ENCODE measurements at places on chromosomes 3 and 15. TPM values are rescaled to one million over a fixed set of nuclear protein-coding genes. Genes with fewer than 3 reads are reported as not detected.

DNA sequence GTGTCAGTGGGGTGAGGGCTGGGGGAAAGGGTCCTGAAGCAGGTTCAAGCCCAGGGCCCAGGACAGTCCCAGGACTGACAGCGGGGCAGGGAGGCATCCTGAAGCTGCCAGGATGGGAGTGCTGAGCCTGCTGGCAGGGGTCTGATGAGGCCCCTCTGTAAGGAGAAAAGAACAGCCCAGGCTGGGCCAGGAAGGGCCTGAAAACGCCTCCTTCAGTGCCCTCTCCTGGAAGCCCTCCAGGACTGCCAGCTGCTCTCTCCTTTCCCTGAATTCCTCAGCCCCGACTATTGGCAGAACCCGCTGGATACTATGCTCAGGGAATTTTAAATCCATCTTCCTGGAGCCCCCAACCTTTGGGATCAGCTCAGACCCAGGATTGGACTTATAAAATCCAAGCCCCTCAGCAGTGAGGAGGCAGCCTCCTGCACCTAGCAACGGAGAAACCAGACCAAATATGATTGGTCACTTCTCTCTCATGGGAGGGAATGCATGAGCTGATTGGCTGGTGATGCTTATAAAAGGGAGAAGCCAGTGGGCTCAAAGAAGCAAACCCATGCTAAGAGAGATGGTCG lies 203.5 kb upstream of the LINGO1 start:
- no peak for DNase-seq

DNA sequence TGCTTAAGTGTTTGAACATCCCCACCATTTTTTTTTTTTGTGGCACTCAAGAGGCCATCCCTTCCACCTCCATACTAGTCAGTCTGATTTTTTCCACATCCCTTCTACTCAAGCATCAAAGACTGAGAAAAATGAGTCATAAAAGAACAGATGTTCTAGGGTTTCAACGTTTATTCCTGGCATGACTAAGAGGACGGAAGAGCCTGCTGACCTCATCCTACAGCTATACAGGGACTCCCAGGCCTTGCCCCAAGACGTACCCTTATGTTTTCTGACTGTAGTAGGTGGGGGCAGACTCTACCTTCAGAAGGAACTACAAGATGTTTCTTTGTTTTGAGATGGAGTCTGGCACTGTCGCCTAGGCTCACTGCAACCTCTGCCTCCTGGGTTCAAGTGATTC lies 3.3 kb upstream of the ITPKA start:
- DNase-seq: peak; percentile 68

- DNase-seq: no peak
Measured at GRCh38 chr3:14684447-14684846, 9.5 kb downstream of the C3orf20 start.

DNA sequence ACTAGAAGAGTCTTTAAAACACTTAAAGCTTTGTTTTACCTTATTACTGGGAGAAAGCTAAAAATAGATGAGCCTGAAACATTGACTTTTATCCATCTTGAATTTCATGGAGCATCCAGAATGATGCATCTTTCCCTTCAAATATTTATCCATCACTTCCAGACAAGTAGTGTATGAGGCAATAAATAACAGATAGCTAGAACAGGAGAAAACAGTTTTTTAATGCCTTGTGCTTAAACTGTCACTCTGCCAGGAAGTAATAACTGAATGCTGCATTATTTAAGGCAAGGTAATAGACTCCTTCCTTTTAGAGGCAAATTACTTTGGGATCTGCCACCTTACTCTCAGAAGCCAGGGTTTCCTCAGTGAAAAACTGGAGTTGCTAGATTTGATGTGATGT lies 225.8 kb upstream of the NAALADL2 start:
- no peak for DNase-seq

DNA sequence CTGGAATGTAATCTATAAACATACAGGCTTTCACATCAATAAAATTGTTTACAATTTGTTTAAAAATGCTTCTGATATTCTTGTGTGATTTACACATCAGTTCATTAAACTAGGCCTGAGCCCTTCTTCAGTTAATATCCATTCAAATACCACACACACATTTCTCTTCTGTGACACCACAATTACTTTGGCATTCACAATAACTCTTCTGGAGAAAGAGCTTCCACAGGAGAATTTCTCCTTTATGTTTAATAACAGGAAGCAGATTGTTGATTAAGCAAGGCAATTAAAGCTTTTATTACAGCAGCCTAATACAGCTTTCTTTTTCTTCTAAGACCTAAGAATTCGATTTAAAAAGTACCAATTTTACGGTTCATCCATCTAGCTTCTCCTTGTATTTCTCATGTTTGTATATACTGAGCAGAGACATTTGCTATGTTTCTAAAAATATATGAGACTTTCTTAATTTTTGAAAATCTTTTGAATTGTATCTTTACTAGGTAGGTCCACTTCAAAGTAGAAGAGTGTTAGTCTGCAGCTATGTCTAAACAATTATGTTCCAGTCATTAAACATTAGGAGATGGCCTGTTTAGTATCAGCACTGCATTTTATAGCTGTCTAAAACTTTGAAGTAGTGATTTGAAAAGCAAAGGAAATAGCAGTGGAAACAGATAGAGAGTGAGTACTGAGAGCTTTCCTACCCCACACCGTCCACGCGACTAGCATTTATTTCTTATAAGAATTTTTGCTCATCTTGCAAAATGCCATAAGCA lies 511.1 kb upstream of the UBE2E2 start:
- DNase-seq: no peak

DNA sequence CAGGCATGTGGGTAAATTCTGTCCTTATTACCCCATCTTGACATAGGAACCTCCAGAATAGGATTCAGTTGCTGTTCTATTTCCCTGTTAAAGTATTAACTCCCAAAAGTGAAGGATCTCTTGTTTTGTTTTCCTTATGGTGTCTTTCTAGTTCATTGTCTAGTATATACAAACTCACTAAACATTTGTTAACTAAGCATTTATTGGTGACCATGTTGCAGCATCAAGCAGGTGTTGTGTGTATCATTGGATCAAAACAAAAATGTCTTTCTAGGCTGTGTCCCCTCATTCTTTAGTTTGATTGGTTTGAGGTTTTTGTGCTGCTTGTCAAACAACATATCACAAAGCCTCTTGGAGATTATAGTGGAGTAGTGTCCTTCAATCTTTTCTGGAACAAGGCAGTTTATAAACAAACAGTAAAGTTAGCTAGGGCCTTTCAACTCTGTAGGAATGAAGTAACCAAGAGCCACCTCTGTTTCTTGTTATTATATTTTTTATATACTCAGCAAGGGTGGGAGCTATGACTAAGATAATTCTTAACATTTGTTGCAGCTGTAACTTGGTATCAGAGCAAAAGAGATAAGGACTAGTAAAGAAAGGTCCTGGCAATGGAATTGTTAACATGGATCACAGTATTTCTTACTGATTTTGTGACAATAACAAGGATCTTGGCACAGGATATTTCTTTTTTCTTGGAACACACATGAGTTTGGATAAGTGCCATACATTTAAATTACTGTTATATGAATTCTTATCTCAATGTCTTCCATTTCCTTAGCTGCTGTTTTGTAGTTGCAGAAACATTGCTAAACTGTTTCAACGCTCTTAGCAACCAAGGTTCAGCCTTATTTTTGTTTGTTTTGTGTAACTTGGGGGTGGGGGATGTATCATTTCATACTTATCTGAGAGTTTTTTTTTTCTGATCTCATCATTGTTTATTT lies 49.3 kb downstream of the TMOD3 start:
- DNase-seq: no peak

GRCh38 chr15:61146931-61147230 lies 82.2 kb downstream of the RORA start:
- DNase-seq: no peak

- DNase-seq: no peak
Measured at GRCh38 chr3:119628816-119629445, 31.2 kb downstream of the PLA1A start.

DNA sequence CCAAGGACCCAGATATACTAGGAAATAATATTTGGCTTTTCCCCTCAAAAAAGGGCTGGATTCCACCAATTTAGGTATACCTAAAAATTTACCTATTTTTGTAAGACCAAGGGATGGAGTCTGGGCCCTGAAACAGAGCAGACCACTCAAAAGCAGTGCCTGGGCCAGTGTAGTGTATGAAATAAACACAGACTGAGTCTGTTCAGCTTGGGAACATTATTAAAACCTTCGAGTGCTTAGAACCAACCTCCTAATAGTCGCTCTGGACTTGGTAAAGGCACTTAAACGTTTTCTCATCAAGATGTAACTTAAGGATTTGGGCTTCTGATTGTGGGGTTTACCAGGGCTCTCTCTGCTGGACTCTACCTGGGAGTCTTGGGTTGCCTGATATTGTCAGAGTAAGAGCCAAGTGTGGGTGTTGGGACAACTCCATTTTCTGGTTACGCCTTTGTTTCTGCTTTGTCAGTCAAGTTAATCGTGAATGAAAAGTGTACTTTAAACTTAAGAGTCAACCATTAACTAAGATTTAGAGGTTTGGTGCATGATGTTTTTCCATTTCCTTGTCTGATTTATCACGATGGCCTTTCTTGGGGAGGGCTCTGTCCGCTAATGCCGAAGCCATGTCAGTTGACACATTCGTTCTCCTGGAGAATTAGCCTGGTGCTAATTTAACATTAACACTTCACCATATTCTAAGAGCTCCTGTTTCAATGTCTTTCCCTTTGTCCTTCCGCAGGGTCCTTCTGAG lies 221.0 kb upstream of the TPM1 start:
- DNase-seq: no peak

- peak; percentile 1 for DNase-seq
Measured at GRCh38 chr3:52528586-52529375, 4.9 kb downstream of the NT5DC2 start.

GRCh38 chr3:103818800-103819199 lies 1384.0 kb downstream of the ZPLD1 start:
- DNase-seq: no peak

- DNase-seq: no peak
Measured at GRCh38 chr3:122231465-122232157, 48.1 kb downstream of the CASR start.

DNA sequence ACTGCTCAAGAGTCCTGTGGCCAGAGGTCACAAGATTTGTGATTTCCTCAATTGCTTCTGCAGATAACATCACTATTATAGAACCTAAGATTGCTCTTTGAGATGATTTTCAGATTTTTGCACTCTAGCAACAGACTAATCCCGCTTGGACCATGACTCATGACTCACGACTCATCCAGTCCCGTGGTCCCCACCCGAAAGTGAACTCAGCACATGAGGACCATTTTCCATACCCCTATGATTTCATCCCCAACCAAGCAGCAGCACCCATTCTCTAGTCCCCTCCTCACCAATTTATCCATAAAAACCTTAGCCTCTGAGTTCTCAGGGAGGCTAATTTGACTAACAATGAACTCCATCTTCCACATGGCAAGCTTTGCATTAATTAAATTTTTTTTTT lies 106.3 kb upstream of the ALCAM start:
- DNase-seq: no peak

GRCh38 chr3:149970716-149971402 lies at the start of gene PFN2:
Gene PFN2 (minus strand): TSS chr3:149970895. CDS start chr3:149970856, 39 bp downstream.
- peak; percentile 66 for DNase-seq

GRCh38 chr3:125256675-125257074 lies 44.1 kb upstream of the SLC12A8 start:
- DNase-seq: no peak

DNA sequence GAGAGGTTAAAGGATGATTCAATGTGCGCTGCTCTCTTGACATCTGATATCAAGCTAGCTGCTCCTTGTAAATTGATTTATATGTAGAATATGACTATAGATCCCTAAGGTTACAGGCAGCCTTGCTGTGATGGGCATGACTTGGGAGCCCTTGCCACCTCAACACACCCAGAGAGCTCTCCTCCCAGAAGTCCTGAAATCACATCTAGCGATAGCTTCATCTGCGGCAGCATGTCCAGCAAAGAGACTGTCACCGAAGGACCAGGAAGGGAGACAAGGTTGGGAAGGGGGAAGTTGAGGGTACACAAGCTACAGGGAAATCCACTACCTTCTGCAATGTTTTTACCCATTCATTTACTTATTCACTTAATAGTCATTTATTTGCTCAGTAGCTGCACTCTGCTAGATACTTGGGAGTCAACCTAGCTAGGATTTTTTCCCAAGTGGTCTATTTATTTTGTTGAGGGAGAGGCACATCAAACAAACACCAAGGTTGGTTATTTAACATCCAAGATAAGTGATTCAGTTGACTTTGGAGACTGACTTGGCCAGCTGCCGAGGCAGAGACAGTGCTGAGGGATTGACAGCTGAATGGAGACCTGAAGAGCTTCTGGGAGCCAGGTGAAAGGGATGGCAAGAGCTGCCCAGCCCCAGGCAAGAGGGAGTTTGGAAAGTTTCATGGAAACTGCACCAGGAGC lies 205.8 kb upstream of the IL12A start:
- no peak for DNase-seq

- DNase-seq: no peak
Measured at GRCh38 chr3:112774293-112774926, 72.3 kb downstream of the CD200R1L start.

- DNase-seq: no peak
Measured at GRCh38 chr3:156781310-156782230, 44.6 kb upstream of the LEKR1 start.

DNA sequence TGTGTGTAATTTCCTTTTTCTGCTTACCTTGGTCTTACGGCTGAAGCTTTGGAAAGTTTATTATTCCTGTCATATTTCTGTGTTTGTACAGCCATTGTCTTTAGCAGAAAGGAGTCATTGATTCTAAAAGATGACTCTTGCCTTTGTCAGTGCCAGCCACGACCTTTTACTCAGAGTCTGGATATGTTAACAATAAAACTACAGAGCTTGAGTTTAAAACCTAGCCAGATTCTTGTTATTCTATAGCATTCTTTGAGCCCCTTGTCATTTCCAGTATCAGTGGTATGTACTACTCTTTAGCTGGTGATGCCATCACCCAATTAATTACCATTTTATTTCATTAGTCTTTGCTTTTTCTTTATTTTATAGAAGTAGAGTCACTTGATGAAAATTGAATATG lies 142.4 kb downstream of the TCF12 start:
- peak; percentile 9 for DNase-seq

DNA sequence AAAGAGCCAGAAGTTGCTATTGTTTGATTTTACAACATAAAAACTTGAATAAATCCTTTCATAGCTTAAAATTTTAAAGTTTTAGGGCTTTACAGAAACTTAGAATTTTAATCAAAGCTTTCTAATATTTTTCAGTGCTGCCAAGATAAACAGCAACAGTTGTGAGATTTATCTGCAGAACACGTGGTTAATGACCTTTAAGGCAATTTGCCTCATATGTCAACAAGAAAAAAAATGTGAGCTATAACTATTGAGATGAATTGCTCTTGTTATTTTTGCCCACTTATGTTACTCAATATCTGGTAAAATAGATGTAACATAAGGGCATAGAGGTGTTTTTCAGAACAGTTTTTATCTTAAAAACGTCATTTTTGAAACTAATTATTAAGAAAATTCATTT lies 96.7 kb upstream of the NECTIN3 start:
- DNase-seq: no peak

The GADL1 gene
- not detected for total RNA-seq

The SH2D7 gene
- not detected for total RNA-seq

The FMN1 gene
- total RNA-seq: 0.21 TPM

The SLC28A1 gene
- total RNA-seq: not detected

The ASB14 gene
- total RNA-seq: not detected

The NEO1 gene
- 6.6 TPM for total RNA-seq

The SLC22A14 gene
- total RNA-seq: not detected

The ZNF619 gene
- total RNA-seq: 5.6 TPM

Measured in activated CD4-positive, alpha-beta T cell treated with anti-CD3 and anti-CD28 coated beads for 36 hours (primary cell).